Glomerular endothelial cell (primary cell): ENCODE measurements at places on chromosomes 4 and X. TPM values are rescaled to one million over a fixed set of nuclear protein-coding genes. Genes with fewer than 3 reads are reported as not detected.

DNA sequence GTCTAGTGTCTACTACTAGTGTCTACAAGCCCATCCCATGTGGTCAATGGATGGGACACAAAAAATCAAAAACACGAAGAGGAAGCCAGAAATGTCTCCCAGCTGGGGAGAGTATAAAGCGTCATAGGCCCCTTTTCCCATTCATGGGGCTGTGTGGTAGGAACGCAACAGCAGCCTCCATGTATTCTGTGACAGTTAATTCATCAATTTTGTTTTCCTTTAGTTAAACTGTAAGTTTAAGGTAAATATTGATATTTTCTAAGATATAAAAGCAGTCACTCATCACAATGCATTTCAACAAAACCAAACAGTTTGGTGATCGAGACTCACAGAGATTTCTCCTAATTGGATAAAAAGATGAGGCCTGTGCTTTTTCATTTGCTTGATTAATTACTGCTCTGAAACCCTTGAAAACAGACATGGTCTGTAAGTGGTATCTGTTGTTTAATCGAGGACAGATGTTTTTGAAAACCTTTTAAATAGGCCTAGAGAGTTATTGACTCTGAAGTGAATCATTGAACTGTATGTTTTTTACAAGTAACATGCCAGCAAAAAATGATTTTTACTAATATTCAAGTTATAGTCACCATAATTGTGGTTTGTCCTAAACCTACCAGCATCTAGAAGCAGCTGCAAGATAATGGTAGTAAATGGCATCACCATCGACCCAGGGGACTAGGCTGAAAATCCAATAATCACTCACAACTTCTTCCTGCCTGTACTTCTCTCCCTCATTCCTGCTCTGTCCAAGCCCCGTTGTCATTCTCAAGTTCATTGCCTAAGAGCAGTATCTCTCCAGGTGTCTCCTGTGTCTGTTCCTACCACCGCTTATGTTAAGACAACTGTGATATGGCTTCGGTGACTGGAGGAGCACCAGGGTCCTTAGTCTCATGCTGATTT lies 87.7 kb upstream of the SHISA3 start:
- no peak for DNase-seq

GRCh38 chr4:3419836-3420605 lies 21.7 kb upstream of the HGFAC start:
- DNase-seq: no peak

PSAPL1 gene
- not detected in 2 replicates for total RNA-seq

- no peak for DNase-seq
These were observed 6.1 kb upstream of the CYSLTR1 start for GRCh38 chrX:78333521-78333920.

MAGEA2 gene
- not detected in 2 replicates for total RNA-seq

GRCh38 chr4:114161809-114162208 lies 182.4 kb upstream of the ARSJ start:
- no peak for DNase-seq

- no peak for DNase-seq
These were observed 4.9 kb downstream of the PLS3 start for GRCh38 chrX:115565888-115566287.

DNA sequence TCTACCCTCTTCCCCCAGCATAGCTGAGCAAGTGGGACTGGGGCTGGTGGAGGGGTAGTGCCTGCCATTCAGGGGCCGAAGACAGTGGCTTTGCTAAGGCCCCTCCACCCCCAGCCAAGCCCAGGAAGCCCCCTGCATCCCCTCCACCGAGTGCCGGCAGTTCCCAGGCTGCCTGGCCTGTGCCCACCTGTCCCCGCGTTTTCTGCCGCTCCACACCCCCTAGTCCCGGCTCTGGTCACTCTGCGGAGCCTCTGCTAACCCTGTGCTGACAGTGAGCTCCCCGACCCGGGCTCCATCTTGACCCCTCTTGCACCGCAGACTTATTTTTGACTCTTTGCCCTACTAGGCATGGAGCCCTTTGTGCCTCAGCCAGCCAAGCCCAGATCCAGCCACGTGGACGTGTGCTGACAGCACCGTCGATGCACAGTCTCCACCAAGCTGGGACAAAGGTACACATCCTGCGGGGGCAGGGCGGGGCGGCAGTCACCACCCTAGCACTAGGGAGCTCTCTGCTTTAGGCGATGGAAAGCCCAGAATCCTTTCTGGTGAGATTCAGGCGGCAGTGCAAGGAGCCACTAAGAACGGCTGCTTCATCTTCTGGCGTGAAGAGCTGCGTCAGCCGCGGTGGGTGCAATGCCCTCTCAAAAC lies 96.6 kb downstream of the PHKA2 start:
- no peak for DNase-seq

DNA sequence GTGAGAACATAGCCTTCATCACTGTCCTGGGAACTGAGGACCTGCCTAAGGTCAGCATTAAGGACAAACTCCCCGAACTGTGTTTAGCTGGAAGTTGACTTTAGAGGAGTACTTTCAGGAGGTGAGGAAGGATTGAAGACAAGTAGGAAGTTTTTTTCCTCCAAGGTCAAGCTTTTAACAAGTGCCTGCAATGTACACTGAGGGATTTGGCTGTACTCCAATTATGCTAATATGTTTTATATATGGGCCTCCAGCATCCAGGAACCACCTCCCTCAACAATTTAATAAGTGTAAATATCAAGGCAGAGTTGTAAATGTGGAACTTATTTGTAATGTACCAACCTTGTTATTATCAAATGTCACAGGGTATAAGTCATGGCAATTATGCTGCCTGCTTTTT lies 726.2 kb downstream of the RPA4 start:
- DNase-seq: no peak

- DNase-seq: no peak
These were observed 164.0 kb downstream of the RNF150 start for GRCh38 chr4:140969296-140969695.
